ENCODE measurements at places on chromosomes 5 and 9.

DNA sequence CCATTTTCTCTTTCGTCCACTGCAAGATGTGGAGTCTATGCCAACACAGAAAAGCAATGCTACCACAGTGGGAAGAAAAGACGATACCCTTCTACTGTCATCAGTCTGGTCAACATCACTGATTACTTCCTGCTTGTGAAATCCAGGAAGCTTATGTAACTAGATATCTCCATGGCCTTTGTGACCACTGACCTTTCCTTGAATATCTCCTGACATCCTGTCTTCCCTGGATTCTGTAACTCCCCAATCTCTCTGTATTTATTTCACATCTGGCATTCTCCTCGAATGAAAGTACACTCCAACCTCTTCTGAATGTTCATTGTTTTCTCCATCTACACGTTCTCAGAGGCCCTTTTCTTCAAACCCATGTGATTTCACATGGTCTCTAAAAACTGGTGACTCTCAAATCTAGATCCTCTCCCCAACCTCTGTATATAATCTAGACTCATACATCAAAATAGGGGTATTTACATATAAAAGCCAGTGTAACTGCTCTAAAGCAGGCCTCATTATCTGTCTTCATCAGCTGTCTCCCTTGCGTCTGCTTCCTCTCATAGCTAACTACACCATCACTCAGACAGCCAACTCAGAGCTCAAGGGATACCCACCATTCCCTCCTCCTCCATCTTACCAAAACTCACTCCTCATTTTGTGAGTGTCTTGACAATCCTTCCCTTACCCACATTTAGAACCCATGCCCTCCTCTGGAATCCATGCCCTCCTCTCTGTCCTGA is 156.8 kb downstream of the SEMA5A start:
- no peak for DNase-seq

GRCh38 chr5:171623551-171624097 is 162.0 kb upstream of the SMIM23 start:
- DNase-seq = no peak

DNA sequence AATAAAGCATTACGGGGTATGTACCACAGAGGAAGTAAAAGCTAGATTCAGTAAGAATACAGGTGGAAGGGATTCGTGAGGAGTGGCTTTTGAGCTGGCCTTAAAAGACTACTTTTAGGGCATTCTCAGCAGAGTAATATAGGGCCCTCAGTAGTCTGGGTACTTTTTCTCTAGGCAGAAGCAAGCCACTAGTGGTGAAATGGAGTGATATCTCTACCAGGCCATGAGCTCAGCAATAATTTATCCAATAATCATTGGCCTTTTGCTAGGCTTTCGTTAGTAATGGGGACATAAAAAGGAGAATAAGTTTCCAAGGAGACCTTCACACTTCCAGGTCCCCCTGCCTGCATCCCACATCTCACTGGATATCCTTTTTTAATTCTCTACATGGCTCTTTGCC is 1.7 kb downstream of the POLR3G start:
- DNase-seq = no peak

- no peak for DNase-seq
Observed at GRCh38 chr9:124330011-124330697, 72.4 kb downstream of the NEK6 start.

GRCh38 chr5:162544905-162545304 is 477.3 kb downstream of the GABRG2 start:
- no peak for DNase-seq

GRCh38 chr5:138967791-138968448 is 92.8 kb upstream of the LRRTM2 start:
- no peak for DNase-seq

DNA sequence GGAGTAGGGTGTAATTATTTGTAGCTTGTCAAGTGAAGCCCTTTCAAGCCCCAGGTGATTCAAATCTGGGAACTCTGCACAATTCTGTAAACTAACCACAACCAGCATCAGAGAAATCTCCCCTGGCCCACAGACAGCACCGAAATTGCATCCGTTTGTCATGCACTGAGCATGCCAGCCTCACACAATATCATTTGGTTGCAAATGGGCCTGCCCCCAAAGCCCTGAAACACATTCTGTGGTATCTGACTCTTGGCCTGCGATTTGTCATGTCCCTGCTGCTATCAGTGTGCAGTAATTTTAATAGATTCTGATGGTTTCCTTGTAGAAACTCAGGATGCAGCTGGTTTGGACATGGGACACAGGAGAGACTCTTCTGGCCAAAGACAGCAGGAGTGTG is 35.3 kb downstream of the SNX24 start:
- DNase-seq = no peak

DNA sequence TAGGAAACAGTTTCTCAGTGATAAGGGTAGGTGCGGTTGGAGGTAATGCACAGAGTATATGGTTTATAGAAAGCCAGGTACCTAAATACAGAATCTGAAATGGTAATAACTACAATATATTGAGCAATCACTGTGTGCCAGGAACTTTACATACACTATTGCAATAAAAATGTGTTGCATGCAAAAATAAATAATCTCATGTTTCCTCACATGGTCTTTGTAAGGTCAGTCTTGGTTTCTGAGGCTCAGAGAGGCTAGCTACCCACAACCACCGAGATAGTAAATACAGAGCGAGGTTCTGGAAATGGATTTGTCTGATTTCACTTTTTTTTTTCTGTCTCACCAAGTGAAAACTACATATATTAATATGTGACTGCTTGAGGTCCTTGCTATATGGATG is 128.9 kb downstream of the CAMK4 start:
- DNase-seq = no peak

- no peak for DNase-seq
Observed at GRCh38 chr9:110255463-110256379, 586 bp downstream of the TXN start.

GRCh38 chr9:24059651-24060050 is 233.6 kb upstream of the ELAVL2 start:
- DNase-seq = no peak

- no peak for DNase-seq
Observed at GRCh38 chr9:86257391-86257790, 2.1 kb downstream of the C9orf153 start.

DNA sequence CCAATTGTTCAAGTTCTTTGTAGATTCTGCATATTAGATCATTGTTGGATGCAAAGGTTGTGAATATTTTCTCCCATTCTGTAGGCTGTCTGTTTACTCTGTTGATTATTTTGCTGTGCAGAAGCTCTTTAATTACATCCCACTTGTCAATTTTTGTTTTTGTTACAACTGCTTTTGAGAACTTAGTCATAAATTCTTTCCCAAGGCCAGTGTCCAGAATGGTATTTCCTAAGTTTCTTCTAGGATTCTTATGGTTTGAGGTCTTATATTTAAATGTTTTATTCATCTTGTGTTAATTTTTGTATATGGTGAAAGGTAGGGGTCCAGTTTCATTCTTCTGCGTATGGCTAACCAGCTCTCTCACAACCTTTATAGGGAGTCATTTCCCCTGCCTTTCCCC is 116.5 kb downstream of the CPLANE1 start:
- no peak for DNase-seq

DNA sequence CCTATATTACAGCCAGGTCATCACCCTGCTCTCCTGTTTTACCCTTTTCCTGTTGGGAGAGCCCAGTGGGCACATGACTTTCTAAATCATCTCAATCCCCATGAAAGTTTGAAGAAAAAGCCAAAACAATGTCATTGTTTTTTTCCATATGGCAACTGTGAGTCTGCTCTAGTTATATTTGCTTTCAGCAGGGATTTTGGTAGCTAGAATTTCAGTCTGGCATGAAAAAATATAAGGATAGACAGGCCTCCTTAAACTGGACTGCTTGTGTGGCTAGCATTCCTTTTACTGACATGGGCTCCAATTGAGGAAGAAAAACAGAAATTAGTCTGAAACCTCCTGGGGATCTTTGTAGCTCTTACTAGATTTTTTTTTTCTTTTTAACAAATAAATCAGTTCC is 25.6 kb downstream of the MOCS2 start:
- DNase-seq = no peak

GRCh38 chr5:52915176-52915875 is 73.8 kb upstream of the ITGA2 start:
- DNase-seq = peak; percentile 23

DNA sequence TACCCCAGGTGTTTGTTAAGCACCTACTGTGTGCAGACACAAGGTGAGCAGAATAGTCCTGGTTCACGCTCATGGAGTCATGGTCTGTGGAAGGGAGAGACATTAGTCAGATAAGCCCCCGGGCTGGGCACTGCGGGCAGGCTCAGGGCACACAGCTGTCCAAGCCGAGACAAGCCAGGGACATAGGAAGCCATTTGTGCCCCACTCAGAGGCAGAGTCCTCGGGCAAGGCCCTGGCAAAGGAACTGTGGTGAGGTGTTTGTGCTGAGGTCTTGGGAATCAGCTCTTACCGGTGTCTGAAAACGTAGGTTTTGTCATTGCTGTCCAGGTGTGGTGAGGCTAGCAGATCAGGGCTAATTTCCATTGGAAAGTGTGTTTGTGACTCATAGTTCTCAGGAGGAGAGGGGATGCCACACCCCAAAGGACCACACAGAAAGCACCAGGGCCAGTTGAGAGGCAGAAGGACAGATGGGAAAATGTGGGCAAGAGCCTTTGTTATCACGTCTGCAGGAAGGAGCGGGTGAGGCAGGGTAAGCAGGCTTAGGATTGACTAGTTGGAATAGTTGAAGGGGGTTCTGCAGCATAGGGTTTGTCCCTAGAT is 46.1 kb upstream of the NEURL1B start:
- no peak for DNase-seq

DNA sequence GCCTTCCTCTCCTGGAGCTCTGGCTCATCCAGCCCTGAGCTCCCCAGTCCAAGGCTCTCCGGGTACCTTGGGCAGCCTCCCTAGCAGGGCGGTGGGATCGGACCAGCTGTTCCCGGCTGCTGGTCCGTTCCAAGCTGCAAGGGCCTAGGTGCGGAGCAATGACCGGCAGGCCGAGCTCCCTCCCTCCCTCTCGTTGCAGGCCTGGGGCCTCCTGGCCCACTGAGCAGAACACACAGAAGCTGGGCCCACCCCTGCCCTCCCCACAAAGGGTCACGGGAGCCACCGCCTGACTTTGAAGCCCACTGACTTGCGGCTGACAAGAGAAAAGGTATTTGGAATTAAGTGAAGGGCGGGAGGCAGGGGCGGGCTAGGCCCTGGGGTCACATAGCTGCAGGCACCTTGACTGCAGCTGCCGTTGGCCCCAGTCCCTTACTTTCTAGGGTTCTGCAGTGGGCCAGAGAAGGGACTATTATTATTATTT is 104.7 kb upstream of the IER5L start:
- no peak for DNase-seq

DNA sequence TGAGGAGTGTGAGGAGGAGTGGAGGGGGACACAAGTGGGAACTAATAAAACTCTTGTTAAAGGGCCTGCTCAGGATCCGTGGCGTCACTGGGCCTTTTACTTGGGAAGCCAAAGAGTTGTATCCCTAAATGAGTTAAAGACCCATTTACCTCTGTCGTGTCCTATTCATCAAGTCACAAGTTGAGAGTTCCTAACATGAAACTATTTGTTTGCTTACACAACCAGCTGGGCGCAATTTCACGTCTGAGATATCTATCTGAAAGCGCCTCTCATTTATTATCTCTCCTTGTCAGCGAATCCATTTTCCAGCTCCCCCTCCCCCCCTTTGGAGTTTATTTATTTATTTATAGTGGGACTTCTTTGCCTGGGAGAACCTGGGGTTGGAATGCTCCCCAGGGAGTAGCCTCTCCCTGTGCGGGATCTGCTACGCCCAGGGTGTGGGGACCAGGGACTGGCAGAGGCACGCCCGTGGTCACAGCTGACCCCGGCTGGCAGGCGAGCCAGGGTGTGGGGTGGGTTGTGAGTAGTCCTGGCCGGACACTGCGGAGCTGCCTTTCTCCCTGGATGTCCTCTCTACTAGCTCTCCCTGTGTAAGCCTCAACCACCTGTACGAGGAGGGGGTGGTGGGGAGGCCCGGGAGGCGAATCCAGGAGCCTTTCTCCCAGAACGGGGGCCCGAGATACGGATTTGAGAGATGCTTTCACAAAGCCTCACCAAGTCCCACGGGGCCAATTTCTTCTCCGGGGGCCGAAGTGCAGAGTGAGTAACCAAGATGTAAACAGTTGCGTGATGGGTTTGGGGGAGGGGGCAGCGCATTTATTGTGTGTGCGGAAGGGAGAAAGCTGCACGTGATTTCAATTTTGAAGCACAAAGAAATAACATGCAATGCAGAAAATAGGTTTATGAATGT is 15.3 kb downstream of the NR2F1 start:
- DNase-seq = no peak

DNA sequence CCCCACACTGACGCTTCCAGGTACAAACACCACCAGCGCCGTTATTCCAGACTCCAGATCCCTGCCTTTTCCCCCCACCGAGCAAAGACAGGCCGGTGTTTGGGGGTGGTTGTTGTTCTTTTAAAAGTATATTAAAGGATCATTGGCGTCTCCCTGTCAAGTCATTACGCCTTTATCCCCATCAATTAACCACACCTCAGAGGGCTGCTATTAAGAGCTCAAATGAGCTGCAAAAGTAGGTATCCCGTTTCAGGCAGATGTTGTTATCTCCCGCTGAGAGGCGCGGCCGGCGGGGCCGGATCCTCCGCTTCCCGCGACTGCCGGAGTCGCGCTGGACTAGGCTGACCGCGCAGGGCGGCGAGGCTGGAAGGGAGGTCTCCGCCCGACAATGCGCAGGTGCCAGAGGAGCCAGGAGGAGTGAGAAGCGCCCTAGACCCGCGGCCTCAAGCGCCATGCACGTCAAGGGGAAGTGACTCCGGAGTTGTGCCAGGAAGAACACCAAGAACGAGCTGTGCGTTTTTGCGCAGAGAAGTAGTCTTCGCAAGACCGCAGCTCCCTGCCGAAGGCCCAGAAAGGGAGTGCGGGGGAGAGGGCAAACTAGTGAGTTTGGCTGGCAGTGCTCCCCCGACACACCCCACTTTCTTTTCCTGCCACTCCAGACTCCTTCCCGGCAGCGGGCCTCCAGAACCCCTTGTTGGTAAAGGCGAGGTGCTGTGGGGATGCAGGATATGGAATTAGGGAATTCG is 8.2 kb downstream of the NR2F1-AS1 start:
- DNase-seq = no peak

GRCh38 chr5:9149988-9150387 is 395.9 kb downstream of the SEMA5A start:
- no peak for DNase-seq

GRCh38 chr5:56088967-56089829 is 94.4 kb upstream of the IL6ST start:
- DNase-seq = no peak

- DNase-seq = no peak
Observed at GRCh38 chr9:107286057-107286456, 3.0 kb downstream of the RAD23B start.

GRCh38 chr9:121863955-121864354 is 212.5 kb downstream of the DAB2IP start:
- no peak for DNase-seq

- DNase-seq = no peak
Observed at GRCh38 chr5:157290156-157290980, 24.4 kb downstream of the CYFIP2 start.

DNA sequence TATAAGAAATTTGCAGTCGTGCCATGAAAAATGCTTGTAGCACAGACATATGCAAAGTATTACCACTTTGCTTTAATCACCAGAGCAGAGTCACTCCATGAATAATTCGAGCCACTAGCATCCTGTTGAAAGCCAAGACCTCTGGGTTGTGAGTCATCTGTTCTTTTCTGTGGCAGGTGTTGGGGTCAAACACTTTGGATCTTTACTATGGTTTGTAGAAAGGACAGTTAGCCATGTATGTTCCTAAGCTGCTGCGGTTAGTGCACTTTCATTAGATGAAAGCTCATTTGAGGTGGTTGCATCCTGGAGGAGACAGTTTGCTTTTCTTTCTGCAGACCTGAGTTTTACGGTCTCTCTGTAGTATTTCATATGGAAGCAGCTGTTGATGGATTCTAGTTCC is 223.7 kb downstream of the DMRT2 start:
- no peak for DNase-seq
